ENCODE measurements at places on chromosomes 3 and 15.
A peak's percentile ranks its signal among the peaks of the same experiment; 100 is the strongest.

DNA sequence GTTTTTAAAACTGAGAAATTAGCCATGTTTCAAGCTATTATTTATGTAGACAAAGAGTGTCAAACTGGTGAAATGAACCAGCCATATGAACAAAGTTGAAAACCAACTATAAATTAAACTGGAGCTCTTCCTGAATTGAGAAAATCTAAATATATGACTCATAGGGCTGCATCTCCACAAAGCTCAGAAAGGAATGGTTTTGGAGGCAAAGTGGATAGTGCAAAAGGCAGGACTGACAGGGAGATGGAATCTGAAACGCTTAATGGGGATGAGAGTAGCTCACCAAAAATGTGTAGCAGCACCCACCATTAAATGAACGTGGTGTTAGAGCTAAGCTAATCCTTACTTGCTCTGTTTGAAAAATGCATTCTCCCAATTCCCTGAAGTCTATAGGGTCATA is 1066.0 kb downstream of the AGBL1 start:
- no peak for ATAC-seq

GRCh38 chr3:13074006-13074375 is 762 bp upstream of the IQSEC1 start:
- ATAC-seq: no peak

DNA sequence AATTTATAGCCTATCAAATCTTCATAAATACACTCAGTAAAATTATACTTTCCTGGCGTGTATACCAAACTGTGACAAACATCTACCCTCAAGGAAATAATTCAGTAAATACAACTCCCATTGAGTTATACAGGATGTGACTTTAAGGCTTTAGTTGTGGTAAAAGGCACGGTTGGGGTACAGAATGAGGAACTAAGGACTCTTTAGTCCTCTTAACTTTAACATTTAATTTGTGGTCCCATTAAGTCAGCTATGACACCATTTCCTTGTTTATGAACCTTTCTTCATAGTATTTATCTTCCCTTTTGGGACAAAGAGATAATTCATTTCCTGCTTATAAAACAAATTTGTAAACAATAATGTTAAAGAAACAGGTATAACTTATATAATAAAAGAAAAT is 30.2 kb downstream of the IFT80 start:
- no peak for ATAC-seq

DNA sequence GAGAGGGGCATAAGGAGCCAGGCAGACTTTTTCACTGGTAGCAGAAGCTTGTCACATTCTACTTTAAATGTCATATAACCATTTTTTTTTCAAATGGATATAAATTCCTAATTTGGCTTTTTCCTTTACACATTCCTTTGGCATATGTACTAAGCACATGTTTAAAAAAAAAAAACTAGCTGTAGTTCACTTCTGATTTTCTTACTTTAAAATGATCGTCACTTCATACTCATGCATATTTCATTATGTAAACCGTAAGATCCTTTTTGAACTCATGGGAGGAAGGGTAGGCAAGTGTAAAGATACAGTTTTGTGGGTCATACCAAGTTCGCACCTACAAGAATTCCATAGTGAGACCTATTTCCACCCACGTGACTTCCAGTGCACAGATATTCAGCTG is 45.1 kb upstream of the BFSP2 start:
- no peak for ATAC-seq

- no peak for ATAC-seq
Measured at GRCh38 chr15:35583863-35584528, 38.0 kb upstream of the DPH6 start.

DNA sequence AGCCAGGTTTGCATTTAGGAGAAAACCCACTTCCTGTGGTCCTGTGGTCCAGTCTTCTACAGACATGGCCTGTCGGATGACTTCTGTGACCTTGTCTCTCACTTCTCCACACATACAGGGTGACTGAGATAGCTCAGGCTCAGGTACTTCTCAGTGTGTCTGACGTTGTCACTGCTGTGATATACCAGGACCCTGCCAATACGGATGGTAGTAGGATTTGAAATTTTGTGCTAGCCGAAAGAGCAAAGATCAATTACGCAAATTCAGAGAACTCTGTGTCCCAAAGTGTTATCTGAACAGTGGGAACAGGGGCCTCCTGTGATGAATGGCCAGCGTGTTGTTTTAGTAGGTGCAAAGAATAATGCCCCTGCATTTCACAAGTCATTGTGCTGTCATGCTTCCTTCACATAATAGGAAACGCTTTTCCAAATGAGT is 128.9 kb downstream of the MCTP2 start:
- no peak for ATAC-seq

GRCh38 chr3:38655708-38656300 is 6.3 kb upstream of the SCN5A start:
- ATAC-seq: peak; percentile 24

GRCh38 chr15:72411111-72411510 is 13.0 kb downstream of the TMEM202 start:
- ATAC-seq: no peak

GRCh38 chr15:45790325-45790943 is 155.6 kb downstream of the SQOR start:
- ATAC-seq: no peak

DNA sequence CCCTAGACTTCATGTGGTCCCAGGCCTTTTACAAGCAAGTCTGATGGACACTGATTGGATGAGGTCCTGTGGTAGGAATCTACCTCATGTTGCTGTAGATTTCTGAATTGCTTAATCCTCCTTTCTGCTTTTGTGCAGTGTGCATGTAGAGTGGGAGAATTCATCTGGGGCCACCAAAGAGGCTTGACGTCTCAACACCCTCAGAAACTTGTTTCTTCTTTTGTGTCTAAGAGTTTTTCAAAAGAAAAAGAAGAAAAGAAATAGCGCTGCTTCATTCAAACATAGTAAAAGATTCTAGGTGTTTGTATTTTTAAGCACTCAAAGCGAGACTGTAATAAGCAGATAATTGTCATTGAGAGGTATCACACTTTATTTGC is 46.2 kb downstream of the NR1D2 start:
- no peak for ATAC-seq

DNA sequence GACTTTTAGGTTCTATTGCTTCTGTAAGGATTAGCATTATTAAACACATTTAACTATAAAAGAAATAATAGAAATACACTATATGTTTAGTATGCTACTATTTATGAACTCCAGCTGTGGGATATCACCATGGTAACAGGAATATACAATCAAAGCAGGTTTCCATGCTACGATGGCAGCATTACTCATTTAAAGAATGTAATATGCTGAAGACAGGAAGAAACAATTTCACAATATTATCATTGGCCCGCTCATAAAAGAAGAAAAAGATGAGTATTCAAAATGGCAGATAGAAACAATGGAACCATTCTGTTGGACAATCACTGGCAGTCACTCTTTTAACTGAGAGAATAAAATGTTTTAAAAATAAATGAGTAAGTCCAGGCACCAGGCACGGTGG is 153.4 kb downstream of the CBLB start:
- no peak for ATAC-seq

- ATAC-seq: no peak
Measured at GRCh38 chr15:47422881-47423665, 294.2 kb upstream of the SEMA6D start.

DNA sequence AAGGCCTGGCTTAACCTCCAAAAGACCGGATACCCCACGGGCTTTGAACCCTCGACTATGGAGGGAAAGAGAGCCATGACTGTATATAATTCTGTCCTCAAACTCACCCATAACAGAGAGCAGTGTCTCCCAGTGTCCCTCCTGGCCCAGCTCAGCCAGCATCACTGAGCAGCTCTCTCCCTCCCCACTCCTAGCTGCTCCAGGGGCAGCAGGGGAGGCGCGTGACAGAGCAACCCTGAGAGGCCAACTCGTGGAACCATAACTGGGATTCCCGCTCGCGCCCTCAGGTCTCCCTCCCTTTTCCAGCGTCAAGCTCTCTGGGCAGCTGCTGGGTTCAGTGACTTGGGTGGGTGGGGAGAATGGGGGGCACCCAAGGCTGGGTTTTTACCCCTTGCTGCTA is 561 bp upstream of the CPLX3 start:
- ATAC-seq: no peak

DNA sequence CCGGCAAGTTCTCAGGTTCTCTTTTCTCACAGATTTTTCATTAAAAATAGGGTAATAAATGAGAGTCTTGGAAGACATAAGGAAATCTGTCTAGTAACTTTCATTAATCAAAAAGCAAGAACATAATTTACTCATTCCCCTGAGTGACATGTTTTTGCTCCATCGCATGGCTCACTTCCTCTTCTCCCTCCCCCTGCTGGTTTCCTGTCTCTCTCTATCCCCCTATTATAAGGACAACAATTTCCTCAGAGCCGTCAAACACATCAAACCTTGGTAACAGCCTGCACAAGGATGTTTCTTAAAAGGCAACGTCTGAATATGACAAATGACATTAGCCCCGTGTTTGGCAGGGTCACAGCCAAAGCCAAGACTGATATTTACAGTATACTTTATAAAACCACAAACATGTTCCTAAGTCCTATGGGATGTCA is 1149.6 kb downstream of the IGSF11 start:
- no peak for ATAC-seq

DNA sequence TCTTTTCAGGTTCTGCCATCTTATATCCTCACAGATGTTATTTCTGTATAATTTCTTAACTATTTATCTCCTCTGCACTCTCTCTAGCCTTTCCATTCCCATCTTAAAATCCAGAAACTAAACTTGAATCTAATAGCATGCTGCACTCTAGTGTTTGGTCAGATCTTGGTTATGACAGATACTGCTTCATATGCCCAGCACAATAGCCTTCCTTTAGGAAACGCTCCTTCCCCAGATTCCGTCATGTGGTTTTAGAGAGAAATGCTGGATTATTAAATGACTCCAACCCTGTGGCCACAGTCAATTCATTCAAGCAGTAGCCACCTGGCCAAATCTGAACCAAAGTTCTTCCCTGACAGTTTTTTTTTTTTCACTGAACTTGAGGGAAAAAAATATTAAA is 19.4 kb downstream of the RASGRP1 start:
- no peak for ATAC-seq

- no peak for ATAC-seq
Measured at GRCh38 chr15:63308947-63309346, 31.5 kb downstream of the APH1B start.

DNA sequence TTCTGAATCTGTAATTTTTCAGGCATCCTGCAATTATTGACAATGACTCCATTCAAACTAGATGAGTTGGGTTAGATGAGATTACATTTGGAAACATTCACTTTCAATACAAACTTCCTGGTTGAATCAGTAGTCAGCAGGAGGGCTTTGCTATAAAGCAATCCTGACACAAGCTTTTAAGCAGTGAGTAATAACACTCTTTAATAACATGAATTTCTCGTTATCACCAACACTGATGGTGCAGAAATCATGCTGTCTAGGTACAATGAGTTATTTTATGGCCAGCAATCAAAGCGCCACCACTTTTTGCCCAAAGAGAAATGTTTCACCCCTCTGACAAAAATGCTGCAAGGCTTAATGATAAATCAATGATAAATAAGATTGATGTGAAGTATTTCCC is 474.8 kb upstream of the CNTN4 start:
- ATAC-seq: no peak

GRCh38 chr3:141103503-141103902 is 52.4 kb downstream of the SPSB4 start:
- no peak for ATAC-seq

- no peak for ATAC-seq
Measured at GRCh38 chr15:75025548-75026260, 2.3 kb downstream of the PPCDC start.

- ATAC-seq: no peak
Measured at GRCh38 chr3:94176988-94177745, 114.3 kb downstream of the NSUN3 start.

DNA sequence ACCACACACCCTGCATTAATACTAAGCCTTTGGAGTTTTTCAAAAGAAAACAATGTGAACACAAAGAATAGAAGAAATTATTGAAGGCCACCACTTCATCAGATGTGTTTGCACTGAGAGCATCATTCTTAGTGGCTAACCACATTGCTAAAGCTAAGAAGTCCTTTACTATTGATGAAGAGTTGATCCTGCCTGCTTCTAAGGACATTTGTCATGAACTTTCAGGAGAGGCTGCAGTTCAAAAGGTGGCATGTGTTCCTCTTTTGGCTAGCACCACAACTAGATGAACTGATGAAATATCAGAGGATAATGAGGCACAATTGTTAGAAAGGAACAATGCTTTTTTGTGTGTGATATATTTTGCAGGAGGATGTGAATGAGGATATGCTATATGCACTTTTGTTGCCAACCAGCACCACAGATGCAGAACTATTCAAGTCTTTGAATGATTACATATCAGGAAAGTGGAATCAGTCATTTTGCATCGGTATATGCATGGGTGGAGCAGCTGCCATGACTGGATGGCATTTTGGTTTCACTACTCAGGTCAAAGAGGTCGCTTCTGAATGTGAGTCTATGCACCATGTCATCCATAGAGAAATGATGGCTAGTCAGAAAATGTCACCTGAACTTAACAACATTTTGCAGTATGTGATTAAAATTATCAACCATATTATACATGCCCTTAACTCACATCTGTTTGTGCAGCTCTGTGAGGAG is 2.5 kb upstream of the EID1 start:
- ATAC-seq: no peak

DNA sequence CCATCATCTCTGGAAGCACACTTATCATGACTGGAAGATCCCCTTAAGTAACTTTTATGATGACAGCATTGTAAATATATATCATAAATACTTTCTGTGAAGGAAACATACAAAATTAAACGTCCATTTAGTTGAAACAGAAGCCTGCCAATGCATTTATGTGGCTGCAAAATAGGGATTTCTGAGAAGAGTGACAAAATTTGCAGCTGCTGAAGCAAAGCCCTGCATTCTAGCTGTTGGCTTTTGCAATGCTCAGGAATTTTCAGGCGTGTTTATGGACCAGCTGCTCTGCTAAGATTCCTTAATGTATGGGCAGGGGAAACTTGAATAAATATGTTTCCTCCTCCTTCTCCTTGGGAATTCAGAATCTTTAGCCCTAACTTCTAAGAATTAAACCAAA is 137.3 kb downstream of the CACNA2D3 start:
- no peak for ATAC-seq

DNA sequence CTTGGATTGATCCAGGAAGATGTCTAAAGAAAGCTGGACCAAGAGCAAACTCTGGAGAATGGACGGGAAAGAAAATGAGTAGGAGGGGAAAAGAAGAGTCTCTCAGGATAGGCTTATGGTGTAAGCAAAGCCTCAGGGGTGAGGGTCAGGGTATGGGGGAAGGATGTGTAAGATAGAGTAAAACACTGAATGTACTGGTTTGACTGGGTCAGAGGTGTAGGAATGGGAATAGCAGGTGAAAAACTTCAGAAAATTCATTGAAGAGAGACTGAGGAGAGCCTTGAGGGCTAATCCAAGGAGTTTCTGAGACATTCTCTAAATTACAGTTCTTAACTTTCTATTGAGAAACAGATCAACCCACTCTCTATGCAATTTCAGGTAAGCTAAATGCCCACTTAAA is 857.3 kb downstream of the FHIT start:
- ATAC-seq: no peak

- no peak for ATAC-seq
Measured at GRCh38 chr3:197312431-197312830, 14.0 kb upstream of the DLG1 start.

- ATAC-seq: no peak
Measured at GRCh38 chr3:80553211-80553610, 785.4 kb upstream of the ROBO1 start.
